Esophagus squamous epithelium (tissue), 5 donors: ENCODE measurements at places on chromosomes 6 and 20. TPM values are rescaled to one million over a fixed set of nuclear protein-coding genes. Genes with fewer than 3 reads are reported as not detected.

The PTP4A1 gene
- 37.1 TPM for total RNA-seq

DNA sequence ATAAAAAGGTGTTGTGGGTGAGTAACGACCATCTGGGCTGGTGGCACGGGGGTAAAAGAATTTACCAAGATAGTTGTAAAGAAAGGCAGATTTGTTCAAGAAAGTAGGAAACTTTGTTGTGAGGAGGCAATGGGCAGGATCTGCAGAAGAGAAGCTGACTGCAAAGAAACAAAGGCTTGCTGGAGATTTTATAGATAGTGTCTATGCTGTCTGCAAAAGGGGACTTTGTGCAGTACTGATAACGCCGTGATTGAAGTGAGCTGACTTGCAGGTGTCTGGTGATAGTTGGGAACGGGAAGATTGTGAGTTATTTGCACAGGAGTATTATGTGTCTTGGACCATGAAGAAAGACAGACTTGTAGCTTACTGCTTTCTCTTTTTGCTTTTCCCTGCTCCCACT lies 36.8 kb upstream of the GSTA3 start:
- no peak for DNase-seq

- no peak for DNase-seq
These were observed 860.8 kb upstream of the MAP3K7 start for GRCh38 chr6:91447530-91448254.

DNA sequence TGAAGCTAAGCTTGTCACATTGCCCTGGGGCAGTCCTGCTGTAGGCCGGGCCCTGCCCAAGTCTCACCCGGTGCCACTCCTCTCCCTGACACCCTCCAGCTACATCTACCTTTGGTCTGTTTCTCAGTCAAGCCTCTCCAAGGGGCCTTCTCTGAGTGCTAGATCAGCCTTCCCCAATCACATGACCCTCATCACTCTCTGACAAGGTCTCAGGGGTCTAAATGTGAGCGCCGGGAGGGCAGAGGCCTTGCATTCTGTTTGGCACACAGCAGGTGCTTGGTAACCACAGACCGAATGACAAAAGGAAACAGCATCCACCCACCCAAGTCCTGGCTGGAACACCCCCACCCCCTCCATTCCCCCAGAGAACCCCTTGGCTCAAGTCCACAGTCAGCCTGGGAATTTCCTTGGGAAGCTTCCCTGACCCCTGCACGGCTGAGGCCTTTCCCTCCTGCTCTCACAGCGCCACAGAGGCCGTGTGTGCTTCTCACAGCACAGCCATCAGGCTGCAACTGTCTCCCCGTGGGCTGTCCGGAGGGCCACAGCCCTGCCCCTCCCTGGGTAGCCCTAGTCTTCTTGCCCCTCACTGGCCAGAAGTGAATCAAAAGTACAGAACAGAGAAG lies 32.9 kb downstream of the PKIG start:
- no peak for DNase-seq

The CST5 gene
- total RNA-seq = not detected

The ETV7 gene
- 7.3 TPM for total RNA-seq
